Stimulated activated CD4-positive, alpha-beta T cell treated with anti-CD3 and anti-CD28 coated beads, Interleukin-15, amount 100 ng/mL, for 1 hour (primary cell): ENCODE measurements at places on chromosomes 1 and 21.

GRCh38 chr1:244778344-244778743 is 57.1 kb upstream of the COX20 start:
- DNase-seq: no peak

GRCh38 chr1:5312293-5312674 is 657.9 kb downstream of the AJAP1 start:
- no peak for DNase-seq

DNA sequence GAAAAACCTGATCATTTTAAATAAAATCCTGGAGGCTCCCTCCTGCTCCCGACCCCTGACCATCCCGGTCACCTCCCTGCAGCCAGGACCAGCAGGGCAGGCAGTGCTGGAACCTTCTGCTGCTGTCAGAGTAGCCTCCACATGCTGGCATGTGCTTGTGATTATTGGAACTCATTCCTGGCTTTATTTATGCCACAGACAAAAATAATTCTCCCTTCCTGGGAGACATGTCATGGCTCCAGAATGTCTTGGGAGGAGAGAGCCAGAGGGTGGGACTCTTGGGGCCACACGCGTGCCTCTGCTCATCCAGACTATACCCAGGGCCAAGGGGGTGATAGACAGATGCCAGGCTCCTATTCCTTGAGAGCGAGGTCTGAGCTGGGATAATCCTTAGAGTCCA is 183.6 kb upstream of the RAB4A start:
- DNase-seq: no peak

GRCh38 chr1:109443476-109443875 is 17.2 kb upstream of the PSMA5 start:
- DNase-seq: no peak

DNA sequence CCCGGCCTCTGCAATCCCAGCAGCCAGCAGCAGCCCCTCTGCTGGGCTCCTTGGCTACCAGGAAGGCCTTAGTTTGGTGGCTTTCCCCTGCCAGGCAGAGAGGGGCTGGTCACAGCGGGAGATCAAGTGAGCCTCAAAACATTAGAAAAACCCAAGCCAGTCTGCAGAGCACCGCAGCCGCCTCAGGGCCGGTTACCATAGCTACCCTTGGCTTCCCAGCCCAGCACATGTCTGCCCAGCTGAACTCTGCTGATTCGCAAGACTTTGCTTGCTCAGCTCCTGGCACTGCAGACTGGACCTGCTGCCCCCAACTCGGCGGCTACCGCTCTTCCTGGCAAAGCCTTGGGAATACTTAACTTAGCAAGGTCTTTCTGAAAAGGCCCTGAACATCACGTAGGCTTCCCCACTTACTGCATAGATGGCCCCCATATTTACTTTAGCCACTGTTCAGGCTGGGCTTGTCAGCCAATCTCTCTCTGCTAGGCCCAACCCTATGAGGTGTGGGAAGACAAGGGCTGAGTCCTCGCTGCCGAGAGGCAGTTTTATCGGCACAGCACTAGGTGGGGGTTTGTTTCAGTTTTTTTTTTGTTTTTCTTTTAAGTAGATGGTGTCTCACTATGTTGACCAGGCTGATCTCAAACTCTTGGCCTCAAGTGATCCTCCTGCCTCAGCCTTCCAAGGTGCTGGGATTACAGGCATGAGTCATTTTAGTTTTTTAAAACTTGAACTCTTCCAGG is 28.6 kb upstream of the PLEKHG5 start:
- DNase-seq: no peak
